ENCODE measurements at places on chromosomes 4 and X.

GRCh38 chr4:155207534-155208257, 740 bp upstream of the NPY2R start:
- no peak for DNase-seq

DNA sequence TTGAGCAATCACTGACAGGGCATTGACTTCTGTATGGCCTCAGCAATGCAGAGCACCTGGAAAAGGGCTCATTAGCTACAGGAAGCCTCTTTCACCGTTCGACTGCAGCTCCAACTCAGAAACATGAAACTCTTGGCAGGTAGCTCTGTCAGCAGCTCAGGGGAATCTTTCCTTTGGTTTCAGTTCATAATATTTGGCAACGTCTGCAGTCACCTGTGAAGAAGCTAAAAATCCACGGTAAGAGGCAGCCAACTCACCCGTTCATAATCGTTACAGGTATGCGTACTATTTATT, 354.9 kb downstream of the CAMK2D start:
- no peak for DNase-seq

- DNase-seq = no peak
These were observed 125.3 kb upstream of the CLNK start for GRCh38 chr4:10809905-10810304.

GRCh38 chrX:37684973-37685372, 618 bp upstream of the XK start:
- DNase-seq = no peak

- DNase-seq = no peak
These were observed 14.4 kb upstream of the MAGEA1 start for GRCh38 chrX:153164733-153165132.

GRCh38 chr4:119536572-119537528, 91.8 kb downstream of the PDE5A start:
- DNase-seq = no peak

- DNase-seq = no peak
These were observed 42.0 kb downstream of the IRF2 start for GRCh38 chr4:184432127-184432922.

DNA sequence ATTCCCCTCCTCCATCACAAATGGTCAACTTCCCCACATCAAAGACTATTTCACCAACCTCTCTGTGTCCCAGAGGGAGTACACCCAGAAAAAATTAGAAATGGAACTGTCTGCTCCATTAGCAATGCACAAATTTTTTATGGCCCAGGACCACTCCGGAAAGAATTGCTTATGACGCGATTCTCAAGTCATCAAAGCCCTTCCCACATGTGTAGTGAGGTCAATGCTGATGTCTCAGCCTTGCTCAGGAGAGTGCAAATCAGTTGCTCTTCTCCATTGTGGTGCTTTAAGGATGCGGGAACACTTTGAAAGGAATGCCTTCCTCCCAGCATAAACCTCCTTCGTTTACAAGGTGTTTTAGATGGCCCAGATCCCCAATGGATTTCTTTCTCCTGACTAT, 518.3 kb downstream of the PPARGC1A start:
- no peak for DNase-seq

- DNase-seq = no peak
These were observed 21.7 kb downstream of the FAM199X start for GRCh38 chrX:104187931-104188330.

DNA sequence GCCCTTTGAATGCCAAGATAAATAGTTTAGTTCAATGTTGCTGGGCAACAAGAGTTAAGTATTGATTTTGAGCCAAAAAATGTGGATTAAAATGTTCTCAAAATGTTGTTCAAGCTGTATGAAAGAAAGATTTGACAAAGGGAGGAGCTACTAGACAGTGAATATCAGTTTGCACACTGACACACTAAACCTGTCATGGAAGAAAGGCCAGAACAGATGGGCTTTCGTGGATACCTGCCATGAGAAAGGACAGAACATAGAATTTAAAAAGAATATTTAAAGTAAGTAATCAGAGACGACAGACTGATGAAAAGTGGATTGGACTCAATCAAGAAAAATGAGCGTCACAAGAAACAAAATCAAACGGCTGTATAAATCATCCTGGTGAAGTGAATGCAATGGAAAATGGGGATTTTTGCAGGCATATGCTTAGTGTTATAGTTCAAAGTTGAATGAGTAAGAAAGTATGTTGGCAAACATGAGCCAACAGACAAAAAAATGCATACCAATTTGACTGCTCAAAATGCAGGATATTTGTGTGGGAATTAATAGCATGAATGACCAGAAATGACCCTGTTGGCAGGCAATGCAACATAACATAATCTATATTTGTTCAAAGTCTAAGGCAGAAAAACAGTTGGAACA, 7.4 kb downstream of the PCDH18 start:
- DNase-seq = no peak

DNA sequence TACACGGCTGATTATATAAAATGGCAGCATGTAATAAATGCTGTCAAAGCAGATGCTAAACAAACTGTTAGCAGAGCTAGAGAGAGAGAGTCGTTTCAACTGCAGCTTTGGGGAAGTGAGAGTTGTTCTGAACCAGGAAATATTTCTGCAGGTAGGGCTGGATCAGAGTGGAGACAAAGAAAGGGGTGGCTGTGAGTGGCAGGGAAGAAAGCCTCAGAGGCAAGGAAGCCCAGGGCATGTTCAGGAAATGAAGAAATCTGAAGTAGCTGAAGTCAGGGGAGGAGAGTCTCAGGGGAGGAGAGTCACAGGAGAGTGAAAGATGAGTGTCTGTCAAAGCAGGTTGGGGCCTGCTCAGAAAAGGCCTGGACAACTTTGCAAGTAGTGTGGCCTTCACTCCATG, 48.4 kb upstream of the RPS6KA3 start:
- no peak for DNase-seq

DNA sequence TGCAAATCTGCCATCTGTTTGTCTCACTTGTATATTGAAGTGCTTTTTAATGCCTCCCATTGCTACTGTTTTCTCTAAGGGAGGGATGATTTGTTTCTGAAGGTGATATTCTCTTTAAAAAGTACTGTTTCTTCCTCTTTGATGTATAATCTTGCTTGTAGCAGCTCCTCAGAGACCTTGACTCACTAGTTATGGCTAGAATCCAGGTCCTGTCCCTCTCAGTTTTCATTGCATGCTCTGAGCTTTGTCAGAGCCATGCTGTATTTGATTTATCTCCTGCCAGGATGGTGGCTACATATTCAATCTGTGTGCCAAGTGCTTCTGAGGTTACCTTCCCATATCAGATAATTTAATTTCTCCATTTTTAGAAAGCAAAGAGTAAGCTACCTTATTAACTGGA, 56.0 kb downstream of the GLUD2 start:
- no peak for DNase-seq

- DNase-seq = no peak
These were observed 884 bp downstream of the RELL1 start for GRCh38 chr4:37685161-37685822.

GRCh38 chr4:16641971-16642370, 256.5 kb downstream of the LDB2 start:
- no peak for DNase-seq

- DNase-seq = no peak
These were observed 190.0 kb upstream of the NEIL3 start for GRCh38 chr4:177119691-177120090.

DNA sequence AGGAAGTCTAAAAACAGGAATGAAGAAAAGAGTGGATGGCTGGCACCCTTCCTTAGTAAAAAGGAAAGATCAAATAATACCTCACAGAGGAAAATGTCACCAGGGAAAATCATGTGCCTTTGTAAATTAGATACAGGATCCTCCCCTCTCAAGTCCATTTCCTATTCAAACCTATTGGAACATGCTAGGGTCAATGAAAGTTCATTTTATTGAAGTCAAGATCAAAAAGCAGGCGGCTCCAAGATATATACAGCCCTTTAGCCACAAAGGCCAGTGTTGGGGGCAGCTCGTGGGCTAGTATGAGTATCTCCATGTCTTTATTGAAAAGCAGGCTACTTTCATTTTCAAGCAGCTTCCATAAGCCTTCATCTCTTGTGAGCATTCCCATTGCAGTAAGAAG, 141.1 kb downstream of the QDPR start:
- DNase-seq = no peak

DNA sequence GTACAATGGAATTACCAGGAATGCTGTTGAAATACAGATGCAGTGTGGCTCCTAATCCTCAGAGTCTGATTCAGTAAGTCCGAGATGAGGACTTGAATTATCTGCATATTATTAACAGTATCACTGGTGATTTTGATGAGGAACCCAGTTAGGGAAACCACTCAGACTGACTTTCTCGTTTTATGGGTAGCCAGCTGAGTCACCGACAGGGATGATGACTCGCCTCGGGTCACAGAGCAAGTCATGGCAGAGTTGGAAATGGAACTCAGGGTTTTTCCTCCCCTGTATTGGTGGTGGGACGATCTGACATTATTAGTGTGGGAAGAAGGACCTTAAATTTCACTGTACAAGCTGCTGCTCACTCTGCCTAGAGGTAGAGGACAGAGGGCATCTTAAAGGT, 51.3 kb downstream of the RTL9 start:
- DNase-seq = no peak
